ENCODE measurements at places on chromosomes 2 and 18.
A peak's percentile ranks its signal among the peaks of the same experiment; 100 is the strongest.

DNA sequence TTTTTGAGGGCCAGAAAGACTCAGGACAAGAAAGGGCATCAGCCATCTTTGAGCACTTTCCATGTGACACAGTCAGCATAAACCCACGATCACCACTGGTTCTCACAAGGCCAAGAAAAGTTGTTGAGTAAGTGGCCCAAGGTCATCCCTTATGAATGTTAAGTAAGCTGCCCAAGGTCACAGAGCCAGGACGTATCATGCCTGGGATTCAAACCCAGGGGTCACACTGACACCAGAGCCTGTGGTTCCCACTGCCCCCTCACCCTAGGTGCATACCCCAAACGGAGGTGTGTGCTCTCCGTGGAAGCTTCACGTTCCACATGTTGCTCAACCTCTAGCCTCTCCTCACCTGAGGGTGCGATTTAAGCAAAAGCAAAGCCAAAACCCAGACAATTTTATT lies 2.3 kb upstream of the CTIF start:
- DNase-seq, result no peak

DNA sequence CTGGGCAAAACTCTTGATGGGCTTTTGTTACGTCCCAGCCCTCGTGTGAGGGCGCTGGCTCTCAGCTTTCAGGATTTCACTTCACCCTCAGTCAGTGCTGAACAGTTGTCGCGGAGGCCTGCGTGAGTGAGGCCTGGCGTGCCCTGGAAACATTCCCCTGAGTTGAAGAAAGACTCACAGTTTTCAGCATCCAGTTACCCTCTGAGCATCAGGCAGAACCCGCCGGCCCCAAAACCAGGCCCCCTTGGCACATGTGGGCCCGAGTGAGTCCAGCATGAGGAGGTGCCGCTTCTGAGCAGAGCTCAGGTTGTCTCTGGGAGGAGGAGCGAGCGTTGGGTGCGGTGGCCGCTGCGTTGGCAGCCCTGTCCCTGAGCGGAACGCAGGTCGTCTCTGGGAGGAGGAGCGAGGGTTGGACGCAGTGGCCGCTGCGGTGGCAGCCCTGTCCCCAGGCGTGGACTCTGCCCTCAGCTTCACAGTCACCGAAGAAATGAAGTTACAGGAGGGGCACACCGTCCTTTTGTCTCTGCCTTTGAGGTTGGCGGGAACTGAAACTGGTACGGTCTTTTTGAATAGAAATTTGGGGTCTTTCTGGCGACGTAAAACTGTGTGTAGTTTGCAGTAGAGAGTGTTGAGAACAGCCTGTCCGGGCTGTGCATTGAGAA lies at the start of gene NEU4:
Gene NEU4, plus strand, starts transcription at position 473 of the 662 bp plus-strand sequence. CDS start 5,292 bp downstream, outside the sequence.
- DNase-seq, result no peak

GRCh38 chr2:37825586-37825985 lies 99.5 kb upstream of the RMDN2 start:
- DNase-seq, result no peak

DNA sequence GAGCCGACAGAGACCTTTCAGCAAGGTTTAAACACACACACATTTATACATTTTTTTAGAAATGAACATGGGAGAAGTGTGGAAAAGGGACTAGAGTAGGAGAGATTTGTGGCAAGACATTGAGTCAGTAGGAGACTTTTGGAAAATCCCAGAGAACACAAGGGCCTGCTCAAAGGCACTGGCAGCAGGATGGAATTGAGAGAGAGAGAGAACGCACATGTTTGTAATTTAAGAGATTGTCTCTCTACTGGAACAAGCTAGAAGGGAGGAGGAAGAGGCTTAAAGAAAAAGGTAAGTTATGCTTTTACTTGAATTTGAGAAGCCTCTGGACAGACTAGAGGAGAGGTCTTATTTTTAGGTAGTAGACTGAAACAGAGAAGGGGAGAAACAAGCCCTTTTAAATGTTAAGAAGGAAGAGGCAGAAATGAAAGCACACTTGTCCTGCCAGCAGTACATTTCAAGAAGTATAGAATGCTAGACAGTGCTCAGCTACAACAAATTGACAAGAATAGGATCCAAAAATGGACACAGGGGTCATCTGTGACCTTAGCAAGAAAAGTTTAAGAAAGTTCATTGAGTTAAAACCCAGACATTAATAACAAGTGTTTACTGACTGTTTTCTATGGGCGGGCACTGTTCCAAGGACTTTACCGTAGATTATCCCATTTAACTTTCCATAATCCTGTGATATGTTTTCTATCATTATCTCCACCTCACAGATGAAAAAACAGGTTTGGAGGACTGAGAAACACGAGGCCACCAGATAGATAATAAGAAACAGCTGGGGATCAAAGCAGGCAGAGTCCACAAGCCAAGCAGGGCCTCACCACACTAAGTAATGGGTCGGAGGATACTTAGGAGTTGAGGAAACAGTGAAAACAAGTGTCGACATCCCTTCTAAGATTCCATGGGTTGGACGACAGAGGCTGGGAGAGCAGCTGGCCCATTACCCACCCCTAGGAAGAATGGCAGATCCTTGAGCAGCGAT lies 306.5 kb upstream of the NRP2 start:
- no peak for DNase-seq

DNA sequence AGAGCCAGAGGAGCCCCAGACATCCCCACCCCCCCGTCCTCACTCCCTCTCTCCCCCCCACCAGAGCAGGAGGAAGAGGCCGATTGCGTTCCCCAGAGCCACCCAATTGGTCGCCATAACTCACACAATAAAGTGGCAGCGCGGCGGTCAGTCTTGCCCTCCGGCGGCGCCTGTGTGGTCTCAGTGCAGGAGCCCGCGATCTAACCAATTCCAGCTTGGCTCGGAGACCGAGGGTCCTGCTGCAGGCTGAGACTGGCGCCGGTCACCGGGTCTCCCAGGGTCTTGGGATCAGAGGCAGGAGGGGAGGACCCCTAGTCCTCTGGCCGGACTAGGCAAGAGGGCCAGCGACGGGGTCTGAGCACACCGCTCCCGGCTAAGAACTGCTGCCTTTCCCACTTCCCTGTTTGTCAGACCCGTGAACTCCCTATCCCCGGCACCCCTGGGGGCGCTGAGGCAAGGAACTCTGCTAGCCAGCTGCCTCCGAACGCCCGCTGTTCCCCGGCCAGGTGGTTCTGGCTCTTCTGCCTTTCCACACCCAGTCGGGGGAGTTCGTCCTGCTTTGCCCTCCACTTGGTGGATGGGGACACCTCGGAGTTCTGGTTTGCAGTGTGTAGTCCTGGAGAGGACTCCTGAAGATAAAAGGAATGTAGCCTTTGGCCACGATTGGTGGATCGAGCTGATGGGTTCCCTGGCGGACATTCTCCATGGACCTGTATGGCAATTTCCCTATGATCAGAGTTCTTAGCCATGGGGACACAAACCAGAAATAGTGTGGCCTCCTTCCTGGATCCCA lies 1.0 kb upstream of the HOXD12 start:
- DNase-seq, result no peak

DNA sequence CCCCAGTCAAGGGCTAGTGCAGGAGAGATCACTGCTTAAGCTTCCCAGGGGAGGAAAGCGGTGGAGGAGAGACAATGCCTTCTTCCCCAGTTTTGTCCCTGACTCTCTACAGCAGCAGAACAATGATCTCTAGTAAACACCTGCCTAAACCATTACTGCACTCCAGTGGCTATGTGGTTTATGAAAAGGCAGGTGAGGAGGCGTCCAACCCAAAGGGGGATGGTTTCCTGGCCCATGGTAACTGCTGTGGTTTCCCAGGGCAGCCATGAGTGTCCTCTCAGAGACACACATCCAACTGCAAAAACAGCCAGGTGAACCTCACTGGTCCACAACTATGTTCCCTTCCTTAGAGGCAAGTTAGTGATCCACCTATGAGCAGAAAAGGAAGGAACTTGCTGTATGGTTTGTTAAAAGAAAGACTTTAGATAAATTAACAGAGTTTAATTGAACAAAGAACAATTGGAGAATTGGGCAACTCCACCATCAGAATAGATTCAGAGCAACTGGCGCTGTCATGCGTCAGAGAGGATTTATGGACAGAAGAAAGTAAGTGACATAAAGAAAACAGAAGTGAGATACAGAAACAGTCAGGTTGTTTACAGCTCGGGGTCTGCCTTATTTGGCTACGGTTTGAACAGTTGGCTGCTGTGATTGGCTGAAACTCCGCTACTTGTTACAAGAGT lies 4.8 kb upstream of the TTC39C start:
- peak; percentile 46 for DNase-seq

DNA sequence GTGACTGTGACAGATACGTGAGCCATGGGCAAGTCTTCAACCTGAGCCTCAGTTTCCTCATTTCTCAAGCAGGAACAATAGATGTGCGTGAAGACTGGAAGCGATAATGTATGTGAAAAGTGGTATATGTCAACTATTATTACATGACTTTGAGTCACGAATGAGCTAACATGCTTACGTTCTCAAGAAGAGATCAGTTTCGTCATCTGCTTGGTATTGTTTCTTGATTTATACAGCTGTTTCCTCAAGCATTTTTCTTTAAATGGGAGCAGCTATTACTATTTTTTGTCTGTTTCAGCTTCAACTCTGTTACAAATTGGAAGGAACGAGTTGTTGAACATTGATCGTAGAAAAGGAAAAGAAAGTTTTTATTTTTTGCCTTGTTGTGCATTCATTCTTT lies 48.5 kb upstream of the THOC1 start:
- no peak for DNase-seq

DNA sequence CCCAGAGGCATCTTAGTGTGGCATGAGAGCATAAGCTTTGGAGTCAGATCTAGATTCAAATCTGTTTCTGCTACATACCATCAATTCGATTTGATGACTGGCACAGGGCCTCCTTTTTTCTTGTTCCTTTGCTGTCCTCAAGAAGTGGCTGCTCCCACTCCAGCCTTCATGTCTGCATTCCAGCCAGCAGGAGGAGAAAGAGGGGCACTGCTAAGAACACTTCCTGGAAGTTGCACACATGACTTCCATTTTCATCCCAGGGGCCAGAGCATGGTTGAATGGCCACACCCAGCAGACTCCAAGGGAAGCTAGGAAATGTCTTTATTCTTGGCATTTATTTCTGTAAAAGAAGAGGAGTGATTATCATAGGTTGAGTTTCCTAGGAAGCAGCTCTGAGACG lies 50.4 kb downstream of the EML6 start:
- DNase-seq, result no peak

GRCh38 chr18:42107691-42108450 lies 152.8 kb downstream of the PIK3C3 start:
- no peak for DNase-seq

DNA sequence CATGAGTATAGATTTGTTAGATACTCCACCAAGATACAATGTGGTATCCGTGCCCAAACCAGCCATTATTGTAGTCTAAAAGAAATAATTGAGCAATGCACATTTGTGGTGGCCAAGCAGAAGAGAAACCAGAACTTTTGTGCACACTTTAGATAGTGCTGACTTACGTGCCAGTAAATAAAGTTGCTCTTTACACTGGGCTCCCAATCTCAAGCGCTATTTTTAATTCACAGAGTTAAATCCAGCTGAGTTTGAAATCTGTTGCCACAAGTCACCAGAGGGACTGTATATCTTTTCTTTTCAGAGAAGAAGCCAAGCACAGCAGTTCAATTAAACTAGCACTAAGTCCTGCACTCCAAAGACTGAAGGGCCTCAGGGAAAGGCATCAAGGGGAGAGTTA lies 680.4 kb downstream of the TDRD15 start:
- no peak for DNase-seq

DNA sequence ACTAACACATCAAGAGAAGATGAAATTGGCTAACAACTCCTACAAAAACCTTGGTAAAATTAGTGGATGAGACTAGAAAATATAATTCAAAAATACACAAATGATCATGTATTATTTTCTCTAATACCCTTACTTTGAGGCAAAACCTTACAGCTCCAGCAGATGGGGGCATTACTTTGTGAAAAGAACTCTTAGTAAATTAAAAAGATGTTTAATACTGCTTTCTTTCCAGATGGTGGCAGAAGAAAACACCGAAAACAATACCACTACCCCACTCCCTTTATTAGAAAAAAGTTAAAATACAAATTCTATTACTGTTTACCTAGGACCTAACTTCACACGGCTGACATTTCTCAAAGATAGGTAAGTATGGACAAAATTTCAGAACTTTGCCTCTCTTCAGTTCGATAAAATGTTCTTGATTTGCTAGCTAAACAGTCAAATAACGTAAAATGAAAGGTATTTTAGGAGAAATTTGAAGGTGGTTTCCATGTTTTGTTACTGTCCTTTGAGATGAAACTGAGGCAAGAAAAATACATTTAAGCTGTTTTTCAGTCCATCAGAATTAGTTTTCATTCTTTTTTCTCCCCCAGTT lies 30.6 kb downstream of the ORC4 start:
- DNase-seq, result peak; percentile 12

- no peak for DNase-seq
Observed at GRCh38 chr2:203612246-203612645, 77.1 kb upstream of the RAPH1 start.

GRCh38 chr2:136653861-136654260 lies 111.5 kb upstream of the THSD7B start:
- no peak for DNase-seq

- DNase-seq, result peak; percentile 74
Observed at GRCh38 chr2:25587361-25587760, 86.0 kb downstream of the DTNB start.

- no peak for DNase-seq
Observed at GRCh38 chr2:82652117-82652516, 1807.0 kb downstream of the SUCLG1 start.

DNA sequence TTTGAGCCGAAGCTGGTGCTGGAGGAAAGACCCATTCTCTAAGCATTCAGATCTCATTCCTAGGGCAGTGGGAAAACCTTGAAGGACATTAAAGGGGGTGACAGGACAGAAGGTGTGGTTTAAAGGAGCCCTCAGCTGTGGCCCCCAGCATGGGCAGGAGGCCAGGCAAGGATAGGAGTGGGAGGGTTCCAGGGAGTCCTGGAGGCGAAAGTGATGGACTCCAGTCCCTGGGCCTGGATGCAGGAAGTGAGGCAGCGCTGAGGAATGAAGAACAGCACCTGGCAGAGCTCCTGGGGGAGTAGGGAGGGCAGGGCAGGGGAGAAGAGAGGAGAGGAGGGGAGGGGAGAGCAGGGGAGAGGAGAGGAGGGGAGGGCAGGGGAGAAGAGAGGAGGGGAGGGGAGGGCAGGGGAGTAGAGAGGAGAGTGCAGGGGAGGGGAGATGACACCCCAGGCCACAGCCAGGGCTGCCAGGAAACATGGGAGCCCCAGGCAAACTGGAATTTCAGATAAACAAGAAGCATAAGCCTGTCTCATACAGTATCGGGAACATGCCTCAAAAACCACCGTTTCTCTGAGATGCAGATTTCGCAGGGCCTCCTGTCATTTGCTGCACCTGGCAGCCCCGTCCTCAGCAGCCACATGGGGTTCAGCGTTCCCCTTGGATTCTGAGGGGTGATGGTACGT lies 5.7 kb downstream of the RAMP1 start:
- no peak for DNase-seq
